ENCODE measurements at places on chromosomes 6 and 20.

DNA sequence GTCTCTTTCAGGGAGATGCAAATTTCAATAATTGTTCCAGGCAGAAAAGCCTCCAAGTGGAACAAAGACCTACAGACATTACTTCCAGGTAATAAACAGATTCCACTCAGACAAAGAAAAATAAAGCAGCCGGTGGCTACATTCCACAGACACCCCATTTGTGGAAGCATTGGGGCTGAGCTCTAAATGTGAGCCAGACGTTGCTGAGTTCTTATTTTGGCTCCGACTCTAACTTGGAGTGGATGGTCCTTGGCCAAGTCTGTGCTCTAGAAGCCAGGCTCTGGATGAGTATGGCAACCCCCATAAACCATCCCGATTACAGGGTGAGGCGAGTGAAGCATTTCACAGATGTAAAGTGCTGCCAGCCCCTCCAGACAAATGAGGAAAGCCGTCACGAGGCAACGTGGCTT, 6.6 kb downstream of the TRAM2 start:
- no peak for DNase-seq

DNA sequence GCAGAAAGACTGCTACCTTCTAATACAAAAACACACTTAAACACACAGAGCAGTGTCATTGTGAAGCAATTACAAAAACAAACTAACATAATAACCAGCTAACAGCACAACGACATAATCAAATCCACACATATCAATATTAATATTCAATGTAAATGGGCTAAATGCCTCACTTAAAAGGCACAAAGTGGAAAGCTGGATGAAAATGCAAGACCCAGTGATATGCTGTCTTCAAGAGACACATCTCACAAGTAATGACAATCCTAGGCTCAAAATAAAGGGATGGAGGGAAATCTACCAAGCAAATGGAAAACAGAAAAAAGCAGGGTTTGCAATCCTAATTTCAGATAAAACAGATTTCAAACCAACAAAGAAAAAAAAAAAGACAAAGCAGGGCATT, 67.8 kb upstream of the HTR1E start:
- DNase-seq = no peak

DNA sequence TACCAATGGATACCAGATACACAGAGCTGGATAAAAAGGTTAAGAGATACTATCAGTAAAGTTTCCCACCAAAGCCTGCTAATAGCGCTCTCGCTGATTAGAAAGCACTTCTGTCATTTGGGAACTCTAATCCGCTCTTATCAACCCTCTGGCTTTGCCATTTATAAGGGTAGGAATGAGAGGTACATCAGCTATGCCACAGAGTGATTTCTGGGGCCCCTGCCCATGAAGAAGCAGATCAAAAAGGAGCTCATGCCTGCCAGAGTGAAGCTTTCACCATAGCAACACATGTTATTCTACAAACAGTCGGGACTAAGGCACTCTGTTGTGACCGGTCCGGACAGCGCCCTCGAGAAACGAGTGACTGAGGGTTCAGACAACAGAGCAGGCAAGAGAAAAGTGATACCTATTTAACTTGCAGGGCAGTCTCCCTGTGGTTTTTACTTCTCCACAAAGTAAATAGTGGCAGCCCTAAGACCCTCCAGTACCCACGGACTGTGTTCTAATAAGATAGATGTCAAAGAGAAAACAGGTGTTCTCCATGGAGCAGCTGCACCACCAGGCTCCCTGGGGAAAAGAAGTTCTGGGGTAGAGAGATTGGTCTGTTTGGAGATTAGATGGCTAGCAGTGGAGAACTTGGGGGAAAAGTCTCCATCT, 5.6 kb downstream of the TRAM2 start:
- DNase-seq = no peak

GRCh38 chr6:73234733-73235132, 9.4 kb upstream of the KHDC1L start:
- DNase-seq = no peak
